ENCODE measurements at places on chromosomes 7 and 10. TPM values are rescaled to one million over a fixed set of nuclear protein-coding genes. Genes with fewer than 3 reads are reported as not detected.

Gene CYP3A7
- not detected for total RNA-seq

Gene TMEM176B
- not detected for total RNA-seq

Gene LLCFC1
- not detected for total RNA-seq

Gene FAM131B
- total RNA-seq, result 0.85 TPM

Gene ECD
- total RNA-seq, result 27.8 TPM

DNA sequence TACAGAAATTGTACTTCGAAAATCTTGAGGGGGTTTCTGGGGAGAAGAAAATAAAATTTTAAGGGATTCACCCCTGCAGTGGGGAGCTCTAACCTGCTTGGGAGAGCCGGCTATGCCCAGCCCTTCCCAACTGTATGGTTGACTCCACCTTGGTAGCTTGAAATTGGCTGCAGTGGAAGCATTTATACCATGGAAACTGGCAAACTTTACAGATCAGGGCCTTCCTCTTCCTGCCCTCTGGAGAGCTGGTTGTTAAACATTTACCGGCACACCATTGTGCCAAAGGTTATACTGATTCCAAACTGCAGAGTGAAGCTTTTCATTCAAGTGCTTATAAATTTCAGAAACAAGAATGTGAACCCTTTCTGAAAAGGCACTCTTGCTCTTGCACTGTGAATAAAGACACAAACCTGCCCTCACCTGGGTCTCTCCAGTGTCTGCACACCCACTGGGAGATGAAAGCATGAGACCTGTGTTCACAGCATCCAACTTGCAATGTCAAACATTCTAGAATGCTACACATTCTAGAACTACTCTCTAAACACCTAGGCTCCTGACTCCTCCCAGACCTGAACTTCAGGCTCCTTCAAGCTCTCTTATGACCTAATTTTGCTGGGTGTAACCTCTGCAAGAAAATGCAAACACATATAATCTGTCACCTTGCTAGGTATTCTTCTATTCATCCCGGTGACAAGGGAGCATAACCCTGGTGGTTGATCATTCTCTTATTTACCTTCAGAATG, 44.7 kb downstream of the ABLIM1 start:
- no peak for ATAC-seq

DNA sequence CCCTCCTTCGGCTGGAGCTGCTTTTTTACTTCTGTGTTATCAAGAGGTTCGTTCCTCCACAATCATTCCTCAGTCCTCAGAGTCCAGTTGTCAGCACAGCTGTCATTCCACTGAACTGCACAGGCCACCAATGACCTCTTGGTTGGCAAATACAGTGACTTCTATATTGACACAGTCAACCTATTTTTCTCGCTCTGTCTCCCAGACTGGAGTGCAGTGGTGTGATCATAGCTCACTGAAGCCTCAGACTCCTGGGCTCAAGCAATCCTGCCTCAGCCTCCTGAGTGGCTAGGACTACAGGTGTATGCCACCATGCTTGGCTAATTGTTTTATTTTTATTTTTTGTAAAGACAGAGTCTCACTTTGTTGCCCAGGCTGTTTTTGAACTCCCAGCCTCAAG, 27.7 kb downstream of the CRCP start:
- no peak for ATAC-seq

- no peak for ATAC-seq
Observed at GRCh38 chr7:148661471-148661870, 37.2 kb upstream of the CUL1 start.

GRCh38 chr7:124130-124949, 68.0 kb upstream of the FAM20C start:
- ATAC-seq, result no peak

DNA sequence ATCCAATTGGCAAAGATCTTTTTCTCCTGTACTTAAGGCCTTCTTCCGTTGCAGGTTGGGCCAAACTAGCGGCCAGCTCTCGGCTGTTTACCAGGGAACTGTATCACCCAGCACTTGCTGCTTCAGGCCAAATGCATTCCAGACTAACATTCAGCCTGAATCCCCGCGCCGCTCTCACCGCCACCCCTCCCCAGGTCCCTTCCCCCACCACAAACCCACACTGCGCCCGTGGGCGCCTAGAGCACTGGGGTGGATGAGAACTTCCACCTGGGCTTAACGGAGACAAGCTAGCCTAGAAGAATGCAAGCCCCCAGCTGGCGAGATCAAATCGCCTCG, 676 bp downstream of the TCAF1 start:
- no peak for ATAC-seq

DNA sequence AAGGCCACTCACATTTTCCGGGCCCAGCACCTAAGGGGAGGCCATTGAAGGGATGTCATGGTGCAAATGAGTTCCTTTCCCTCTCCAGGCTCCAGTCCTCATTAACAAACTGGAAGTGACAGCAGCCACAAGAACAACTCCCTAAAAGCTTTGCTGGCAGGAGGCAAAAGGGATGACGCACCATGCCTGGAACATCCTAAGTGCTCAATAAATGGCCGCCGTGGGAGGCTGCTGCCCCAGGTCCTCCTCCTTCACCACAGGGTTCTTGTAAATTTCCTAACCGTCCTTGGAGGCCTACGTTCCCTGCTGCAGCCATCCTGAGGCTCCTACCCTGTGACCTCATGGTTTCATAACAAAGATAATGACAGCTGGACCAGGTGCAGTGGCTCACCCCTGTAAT, 41.3 kb upstream of the CAMK1D start:
- ATAC-seq, result peak; percentile 19

All from activated T-helper 17 cell treated with anti-CD3 and anti-CD28 coated beads, Interleukin-2, amount 50 U/mL, for 72 hours (primary cell).